HTR-8/SVneo (cell line): ENCODE measurements at places on chromosomes 7 and 10.

DNA sequence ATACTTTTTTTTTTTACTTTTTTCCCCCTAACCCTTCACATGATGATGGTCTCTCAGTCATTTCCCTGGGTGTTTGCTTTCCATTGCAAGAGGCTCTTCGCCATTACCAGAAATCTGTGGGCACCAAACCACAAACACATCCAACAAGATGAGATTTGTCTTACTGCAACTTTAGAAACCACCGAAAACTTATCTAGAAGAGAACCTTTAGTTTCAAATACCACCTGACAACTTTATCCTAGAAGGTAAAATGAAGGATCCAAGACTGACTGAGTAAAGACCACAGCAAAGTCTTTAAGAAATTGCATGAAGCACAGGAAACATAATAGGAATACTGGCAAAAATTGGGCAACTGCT lies 363.3 kb upstream of the MBL2 start:
- DNase-seq = no peak

- DNase-seq = no peak
These were observed 307.8 kb upstream of the POM121L12 start for GRCh38 chr7:52727632-52728031.

DNA sequence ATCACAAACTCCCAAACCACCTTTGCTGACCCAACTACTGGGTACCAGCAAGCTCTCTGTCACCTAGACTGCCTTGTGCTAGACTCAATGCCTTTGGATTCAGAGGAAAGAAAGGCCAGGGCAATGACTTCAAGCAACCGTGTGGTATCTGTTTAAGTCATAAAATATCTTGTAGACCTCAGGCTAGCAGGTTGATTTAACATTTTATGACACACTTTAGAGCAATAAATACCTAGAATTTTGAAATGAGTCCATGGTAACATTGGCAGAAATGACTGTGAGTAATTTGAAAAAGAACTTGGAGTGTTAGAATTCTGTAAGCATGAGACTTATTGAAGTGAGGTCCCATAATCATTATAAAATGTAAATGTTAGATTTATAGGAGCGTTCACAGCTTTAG lies 87.2 kb downstream of the TWIST1 start:
- DNase-seq = no peak

DNA sequence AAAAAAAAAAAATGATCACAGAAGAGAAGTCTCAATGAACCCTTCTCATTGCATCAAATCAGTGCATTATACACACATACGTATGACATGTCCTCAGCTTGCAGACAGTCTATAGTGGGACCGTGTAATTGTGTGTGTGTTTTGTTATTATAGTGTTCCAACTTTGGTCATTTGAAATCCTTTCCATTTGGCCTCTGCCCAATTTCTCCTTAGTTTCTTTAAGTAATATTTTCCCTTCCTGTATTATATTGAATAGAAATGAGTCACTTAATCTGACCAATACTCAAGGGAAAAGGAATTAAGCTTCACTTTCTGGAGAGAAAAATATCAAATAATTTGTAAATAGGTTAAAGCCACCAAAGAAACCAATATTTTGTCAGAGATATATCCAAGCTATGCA lies 415.5 kb upstream of the SORCS1 start:
- no peak for DNase-seq

GRCh38 chr7:143227806-143228205 lies 6.0 kb downstream of the TAS2R40 start:
- no peak for DNase-seq

GRCh38 chr7:54946271-54946670 lies 72.5 kb upstream of the EGFR start:
- no peak for DNase-seq

DNA sequence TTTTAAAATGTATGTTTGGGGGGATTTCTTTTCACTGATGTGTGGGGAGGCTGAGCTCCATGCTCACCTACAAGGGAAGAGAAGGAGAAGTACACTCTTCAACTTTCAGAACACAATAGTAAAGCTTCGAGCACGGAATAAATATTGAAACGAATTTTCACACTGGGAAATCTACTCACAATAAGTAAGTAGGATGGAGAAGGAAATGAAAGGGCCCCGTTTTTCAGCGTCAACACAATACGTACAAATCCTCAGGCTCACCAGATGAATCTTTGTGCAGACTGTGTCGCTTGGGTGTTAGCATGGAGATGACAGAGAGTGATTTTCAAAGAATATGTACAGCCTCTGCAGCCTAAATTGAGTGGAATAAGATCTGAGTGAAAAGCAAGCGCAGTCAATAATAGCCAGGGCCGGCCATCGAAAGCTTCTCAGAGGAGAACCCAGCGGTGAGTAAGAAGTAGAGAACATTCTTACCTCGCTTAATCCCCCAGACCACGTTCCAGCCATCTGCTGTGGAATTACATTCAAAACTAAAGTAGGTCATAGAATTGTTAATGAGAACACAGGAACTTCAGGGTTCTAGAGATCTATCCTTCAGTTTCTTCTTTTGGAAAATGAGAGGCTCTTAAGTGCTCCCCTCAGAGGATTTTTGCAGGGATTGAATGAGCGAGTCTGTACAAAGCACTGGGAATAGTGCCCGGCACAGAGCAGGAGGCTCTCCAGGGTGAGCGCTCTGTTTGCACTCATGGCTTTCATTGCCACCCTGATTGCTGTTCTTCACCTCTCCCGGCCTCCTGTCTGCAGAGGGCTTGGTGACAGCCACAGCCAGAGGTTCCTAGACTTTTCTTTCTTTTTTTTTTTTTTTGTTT lies 292.8 kb downstream of the SFMBT2 start:
- no peak for DNase-seq

GRCh38 chr7:157760004-157760730 lies 423.4 kb downstream of the DNAJB6 start:
- no peak for DNase-seq
